ENCODE measurements at places on chromosomes 5 and 9.
A peak's percentile ranks its signal among the peaks of the same experiment; 100 is the strongest.

DNA sequence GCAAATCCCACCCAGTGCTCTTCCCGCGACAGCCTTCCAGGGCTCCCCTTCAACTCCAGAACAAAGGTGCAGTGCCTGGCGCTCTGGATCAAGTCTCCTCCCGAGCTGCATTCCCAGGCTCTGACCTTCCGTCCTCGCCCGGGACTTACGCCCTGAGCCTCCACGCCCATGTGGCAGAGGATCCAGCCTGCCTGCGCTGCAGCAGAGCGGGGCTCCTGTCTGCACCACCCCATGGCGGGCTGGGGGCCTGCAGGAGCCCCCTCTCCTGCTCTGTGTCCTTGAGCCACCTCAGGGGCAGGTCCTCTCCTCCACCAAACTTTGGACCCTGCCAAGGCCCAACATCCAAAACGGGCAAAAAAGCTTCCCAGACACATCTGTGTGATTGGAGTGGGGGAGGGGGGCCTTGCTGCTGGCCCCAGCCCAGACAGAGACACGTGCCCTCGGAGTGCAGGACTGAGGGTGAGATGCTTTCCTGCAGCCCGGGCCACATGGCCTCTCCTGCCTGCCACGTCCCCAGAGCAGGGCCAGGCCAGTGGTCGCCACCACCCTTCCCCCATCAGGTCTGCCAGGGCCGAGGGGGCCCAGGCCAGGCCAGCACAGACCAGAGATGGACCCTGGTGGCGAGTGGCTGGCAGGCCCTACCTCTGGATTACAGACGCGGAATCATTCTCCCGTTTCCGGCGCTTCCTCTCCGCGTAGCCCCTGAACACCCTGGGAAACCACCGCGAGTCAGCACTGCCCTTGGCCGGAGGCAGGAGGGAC, 4.4 kb downstream of the NSMF start:
- DNase-seq: no peak

GRCh38 chr9:34957492-34958410, at the start of gene PHF24:
PHF24 (plus strand) TSS chr9:34958285; CDS start chr9:34971299, 13,014 bp downstream.
- peak; percentile 25 for DNase-seq

- no peak for DNase-seq
Observed at GRCh38 chr9:129596541-129597331, 24.2 kb downstream of the C9orf50 start.

GRCh38 chr5:34721327-34721726, 65.2 kb downstream of the RAI14 start:
- no peak for DNase-seq

DNA sequence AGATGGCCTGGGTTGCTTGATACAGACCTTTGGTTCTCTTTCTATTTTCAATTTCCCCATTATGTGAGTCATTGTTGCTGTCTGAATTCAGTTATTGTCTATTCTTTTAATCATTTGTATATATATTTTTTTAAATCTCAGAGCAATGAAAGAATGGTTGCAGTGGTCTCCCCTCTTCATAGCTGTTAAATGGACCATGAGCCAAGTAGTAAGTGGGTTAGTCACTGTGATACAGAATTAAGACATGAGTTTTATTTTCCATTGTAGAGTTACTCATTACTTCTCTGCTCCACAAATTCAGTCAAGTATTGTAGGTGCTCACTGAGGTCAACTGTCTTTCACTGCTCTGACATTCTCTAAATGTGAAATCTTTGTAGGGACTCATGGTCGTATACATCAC, 174.6 kb upstream of the GRAMD2B start:
- DNase-seq: no peak

GRCh38 chr9:126317513-126317912, 9.1 kb upstream of the MVB12B start:
- DNase-seq: peak; percentile 22

- DNase-seq: no peak
Observed at GRCh38 chr5:103902893-103903292, 340.3 kb upstream of the NUDT12 start.

- no peak for DNase-seq
Observed at GRCh38 chr5:158531860-158532259, 567.9 kb downstream of the EBF1 start.

DNA sequence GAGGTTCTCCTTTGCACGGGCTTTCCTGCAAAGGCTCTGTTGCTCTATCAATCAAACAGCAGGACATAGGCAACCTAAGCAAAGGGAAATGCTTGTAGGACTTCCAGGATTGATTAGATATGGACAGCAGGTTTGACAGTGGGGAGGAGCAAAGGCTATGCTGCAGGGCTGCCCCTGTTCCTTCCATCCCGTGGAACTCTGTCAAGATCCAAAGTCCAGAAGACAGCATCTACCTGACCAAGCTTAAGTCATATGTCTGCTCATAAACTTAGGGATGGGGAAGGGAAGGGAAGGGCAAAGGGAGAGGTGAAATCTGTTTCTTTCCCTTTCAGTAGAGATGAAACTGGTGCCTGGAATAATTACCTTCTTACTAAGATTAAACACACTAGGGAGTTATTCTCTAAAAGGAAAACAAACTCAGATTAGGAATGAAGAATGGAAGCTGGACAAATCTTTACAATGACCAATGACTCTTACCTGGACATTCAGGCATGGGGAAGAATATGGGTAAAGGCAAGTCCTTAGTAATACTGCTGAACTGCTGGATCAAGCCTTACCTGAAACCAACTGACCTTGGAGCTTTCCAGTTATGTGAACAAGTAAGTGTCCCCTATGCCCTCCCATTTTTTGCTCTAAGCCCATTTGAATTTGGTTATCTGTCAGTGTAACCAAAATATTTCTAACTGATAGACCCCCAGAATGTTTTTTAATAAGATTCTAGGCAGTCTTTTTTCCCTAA, 8.4 kb upstream of the ACOT12 start:
- no peak for DNase-seq

GRCh38 chr5:34534523-34535103, 121.5 kb upstream of the RAI14 start:
- DNase-seq: no peak

- no peak for DNase-seq
Observed at GRCh38 chr5:170523142-170523551, 19.3 kb downstream of the KCNIP1 start.

DNA sequence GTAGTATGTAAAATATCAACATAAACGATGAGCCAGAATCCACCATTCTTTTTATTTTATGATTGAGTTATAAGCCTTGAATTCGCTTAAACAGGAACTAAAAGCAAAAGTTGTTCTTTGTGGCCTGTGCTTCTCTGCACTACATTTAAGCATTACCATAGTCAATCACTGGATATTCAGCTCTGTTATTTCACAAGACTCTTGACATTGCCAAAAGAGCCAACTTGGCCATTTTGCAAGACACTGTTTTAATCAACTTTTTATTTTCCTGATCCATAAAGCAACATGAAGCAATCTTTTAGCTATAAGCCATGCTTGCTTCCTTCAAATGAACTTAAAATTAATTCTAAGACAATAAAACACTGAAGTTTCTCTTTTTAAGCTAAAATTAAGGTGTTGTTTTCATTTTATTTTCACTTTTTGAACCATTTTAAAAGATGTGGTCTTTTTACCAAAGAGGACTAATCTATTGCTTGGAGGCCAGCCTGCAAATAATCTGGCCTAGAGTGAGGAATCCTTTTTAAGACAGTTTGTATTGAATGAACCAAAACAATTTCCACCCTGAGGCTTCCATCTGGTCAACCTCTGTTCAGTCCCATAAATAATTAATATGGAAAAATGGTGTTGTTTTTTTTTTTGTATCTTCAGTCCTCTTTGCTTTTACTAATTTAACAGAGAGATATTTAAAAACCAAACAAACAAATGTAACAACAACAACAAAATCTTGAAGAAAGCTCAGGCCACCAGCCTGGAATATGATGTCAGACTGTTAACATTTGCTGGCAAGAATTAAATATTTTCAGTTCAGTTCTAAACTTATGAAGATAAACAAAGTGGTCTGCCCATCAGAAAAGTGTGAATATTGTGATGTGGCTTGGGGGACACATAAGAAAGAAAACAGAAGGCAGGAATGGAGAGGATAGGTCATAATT, 274.4 kb downstream of the MARCHF11 start:
- no peak for DNase-seq

- no peak for DNase-seq
Observed at GRCh38 chr5:66587771-66588170, 8.4 kb upstream of the MAST4 start.

- DNase-seq: no peak
Observed at GRCh38 chr5:116035123-116035522, 2.9 kb downstream of the ARL14EPL start.

DNA sequence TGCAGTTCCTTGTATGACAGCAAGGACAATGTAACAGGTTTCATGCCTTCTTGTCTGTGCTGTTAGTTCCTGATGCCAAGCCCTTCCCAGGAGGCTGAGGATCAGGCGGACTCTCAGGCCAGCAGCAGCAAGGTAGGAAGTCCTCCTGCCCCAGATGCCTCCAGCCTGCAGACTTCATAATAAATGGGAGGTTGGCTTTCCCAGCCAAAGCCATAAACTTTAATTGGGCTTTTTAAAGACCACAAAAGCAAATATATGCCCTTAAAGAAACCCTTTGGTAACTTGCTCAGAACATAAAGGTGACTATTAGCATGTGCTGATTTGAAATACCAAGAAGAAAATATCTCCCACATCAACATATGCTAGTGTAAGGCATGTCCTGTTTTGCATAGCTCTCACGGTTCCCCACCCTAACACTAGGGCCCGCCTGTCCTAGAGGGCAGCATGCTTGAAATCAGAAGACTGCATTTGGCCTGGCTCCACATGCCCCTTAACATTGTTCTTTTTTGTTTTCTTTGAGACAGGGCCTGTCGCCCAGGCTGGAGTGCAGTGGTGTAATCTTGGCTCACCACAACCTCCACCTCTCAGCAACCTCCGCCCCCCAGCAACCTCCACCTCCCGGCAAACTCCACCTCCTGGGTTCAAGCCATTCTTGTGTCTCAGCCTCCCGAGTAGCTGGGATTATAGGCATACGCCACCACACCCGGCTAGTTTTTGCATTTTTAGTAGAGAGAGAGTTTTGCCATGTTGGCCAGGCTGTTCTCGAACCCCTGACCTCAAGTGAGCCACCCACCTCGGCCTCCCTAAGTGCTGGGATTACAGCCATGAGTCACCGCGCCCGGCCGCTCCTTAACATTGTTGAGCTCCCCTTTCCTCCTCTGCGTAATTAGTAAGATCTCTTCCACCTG, 44.6 kb upstream of the FCN1 start:
- no peak for DNase-seq

DNA sequence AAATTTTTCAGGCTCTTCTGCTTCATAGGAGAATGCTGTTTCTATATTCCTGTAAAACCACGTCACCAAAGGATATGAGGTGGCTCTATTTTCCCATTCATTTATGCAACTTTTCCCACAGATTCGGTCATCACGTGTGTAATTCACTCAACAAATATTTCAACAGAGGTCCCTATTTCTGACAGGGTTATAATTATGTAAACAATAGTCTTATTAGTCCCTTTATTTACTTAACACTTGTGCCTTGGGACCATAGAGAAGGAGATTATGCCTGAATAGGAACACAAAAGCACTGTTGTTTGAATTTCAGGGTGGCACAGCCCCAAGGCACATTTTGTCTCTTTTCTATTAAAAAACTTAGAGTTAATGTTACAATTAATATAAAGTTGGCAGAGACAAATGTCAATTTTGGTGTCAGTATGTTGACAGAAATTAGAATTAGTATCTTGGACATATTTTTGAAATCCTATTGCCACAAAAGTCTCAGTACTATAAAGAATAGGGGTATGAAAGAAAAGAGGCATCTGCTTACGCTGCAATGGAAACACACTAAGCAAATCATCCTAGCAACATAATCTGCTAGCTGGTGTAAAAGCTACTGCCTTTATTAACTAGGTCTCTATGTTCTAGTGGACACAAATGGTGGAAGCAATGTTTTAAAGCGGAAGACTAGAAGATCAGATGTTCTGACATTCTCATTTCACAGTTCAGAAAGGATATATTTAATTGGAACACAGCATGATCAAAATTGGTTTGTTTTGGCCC, 229.1 kb upstream of the TBCA start:
- DNase-seq: no peak

GRCh38 chr9:123426406-123426805, 70.4 kb downstream of the CRB2 start:
- DNase-seq: no peak

DNA sequence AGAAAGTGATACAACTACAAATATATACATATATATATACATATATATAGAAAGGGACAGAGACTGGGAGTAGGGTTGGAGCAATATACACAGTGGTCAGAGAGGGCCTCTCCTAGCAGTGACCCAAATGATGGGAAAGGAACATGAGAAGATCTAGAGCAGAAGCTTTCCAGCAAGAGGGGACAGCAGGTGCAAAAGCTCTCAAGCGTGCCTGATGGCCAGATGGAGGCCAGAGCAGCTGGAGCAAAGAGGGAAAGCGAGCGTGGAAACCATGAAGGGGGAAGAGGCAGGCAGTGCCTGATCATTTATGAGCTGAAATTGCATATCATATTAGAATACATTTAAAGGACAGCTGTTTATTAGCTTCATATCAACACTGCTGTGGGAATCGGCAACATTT, 7.6 kb upstream of the GRPEL2 start:
- DNase-seq: no peak

DNA sequence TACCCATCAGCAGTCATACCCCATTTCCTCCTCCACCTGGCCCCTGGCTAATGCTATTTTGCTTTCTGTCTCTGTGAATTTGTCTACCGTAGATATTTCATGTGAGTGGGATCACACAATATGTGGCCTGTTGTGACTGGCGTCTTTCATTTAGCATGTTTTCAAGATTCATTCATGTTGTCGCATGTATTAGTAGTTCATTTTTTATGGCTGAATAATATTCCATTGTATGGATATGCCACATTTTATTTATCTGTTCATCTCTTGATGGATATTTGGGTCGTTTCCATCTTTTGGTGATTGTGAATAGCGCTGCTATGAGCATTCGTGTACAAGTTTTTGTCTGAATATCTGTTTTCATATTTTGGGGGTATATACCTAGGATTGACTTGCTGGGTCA, 33.9 kb downstream of the PSD2 start:
- DNase-seq: no peak

DNA sequence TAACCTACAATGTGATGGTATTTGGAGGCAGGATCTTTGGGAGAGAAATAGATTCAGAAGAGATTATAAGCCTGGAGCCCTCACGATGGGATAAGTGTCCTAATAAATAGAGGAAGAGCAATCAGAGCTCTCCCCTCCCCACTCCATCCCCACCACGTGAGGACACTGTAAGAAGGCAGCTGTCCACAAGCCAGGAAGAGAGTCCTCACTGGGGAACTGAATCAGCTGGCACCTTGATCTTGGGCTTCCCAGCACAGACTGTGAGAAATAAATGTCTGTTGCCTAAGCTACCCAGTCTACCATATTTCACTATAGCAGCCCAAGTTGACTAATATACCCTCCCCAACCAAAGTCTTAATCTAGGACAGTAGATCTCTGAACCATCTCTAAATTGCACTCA, 118.1 kb downstream of the SUSD1 start:
- no peak for DNase-seq
